Stimulated activated CD4-positive, alpha-beta T cell treated with anti-CD3 and anti-CD28 coated beads, Interleukin-2, amount 100 ng/mL, for 24 hours (primary cell): ENCODE measurements at places on chromosomes 12 and 14.

DNA sequence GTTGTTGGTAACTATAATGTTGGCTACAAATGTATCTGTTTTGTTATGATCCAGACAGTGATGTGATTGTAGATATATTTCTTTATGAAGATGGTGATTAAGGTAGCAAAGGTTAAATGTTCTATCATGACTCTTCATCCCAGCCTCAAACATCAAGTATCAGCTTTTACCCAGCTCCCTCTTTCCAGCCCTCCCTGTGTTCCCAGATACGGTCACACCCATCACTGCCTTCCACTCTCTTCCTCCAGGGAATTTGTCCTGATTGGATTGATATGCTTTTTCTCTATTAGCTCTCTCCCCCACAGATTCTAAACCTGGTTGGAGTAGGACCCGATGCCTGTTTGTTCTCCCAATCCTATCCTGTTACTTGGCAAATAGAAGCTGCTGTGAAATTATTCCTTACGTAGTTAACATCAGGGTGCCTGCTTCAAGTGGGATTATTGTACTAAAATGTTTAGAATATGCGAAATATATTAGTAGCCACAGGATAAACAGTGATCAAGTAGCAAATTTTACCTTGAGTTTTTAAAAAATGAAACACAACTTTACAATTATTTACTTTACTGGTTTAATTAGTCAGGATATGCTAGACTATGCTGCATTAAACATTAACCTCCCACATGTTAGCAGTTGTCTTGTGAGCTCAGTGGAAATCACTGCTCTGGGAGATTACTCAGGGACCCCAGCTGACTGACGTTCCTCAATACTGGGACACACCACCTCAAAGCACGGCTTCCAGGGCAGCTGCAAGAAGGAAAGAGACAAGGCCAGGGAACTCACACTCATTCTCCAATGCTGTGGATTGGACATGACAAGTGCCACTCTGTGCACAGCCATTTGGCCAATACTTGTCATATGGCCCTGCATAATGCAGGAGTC is 165.3 kb downstream of the ALX1 start:
- no peak for DNase-seq

DNA sequence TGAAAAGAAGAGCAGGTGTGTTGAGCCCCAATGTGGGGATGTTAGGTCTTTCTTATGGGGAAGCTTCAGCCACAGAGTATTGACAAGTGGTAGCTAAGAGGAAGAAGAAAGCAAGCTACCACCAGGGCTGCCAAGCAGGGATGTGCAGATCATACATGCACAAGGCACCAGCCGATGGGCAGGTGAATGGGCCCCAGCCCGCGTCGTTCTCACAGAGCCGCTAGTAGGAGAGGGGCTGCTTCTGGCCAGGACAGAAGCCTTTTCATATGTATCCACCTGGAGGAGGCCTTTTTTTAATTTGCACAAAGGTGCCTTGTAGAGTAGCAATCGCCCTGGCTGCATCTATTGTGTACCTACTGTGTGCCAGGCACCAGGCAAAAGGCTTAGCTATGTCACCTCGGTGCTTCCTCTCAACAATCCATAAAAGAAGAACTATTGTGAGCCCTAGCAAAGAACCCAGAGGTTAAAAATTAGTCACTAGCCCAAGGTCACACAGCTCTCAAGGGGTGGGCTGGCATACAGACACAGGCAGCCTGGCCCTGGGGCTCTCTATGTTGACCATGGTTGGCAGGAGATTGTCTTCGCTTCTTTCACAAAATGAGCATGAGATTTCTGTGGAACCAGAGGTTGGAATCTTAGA is 8.2 kb downstream of the NUAK1 start:
- no peak for DNase-seq

- no peak for DNase-seq
Observed at GRCh38 chr12:97650242-97650641, 187.6 kb downstream of the RMST start.

DNA sequence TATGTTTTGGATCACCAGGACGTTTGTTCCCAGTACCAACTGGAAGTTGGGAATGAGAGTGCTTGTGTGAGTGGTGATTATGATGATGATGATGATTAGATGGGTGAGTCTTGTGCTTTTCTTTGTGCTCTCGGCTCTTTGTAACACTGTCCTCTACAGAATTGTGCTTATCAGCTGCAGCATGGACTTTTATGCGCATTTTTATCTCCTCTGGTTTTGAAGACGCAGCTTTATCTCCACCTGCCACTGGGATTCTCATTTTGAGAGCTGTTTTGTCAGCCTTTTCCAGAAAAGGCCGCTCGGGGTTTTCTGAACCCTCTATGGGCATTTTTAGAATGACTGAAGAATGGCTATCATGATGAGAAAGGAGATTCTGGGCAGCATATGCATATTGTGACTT is 11.5 kb upstream of the KANSL2 start:
- no peak for DNase-seq

DNA sequence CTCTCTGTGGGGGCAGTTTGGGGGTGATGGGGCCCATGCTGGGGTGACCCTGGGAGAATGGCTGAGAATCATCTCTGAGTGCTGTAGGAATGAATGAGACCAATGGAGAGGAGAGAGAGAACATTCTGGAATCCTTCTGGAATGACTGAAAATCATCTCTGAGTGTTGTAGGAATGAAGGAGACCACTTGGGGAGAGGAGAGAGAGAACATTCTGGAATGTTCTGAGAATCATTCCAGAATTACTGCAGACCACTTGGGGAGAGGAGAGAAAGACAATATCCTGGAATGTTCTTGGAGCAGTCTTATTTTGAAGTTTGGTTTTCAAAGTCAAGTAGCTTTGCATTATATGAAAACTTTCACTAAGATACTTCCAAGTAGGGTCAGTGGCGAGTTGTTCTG is 64.3 kb downstream of the ZNF664 start:
- DNase-seq: no peak

GRCh38 chr14:84493779-84494178 is 1036.2 kb upstream of the FLRT2 start:
- no peak for DNase-seq

GRCh38 chr12:73514672-73515071 is 1023.0 kb upstream of the ATXN7L3B start:
- DNase-seq: no peak

GRCh38 chr14:104745431-104745830 is 7.5 kb upstream of the SIVA1 start:
- DNase-seq: no peak

GRCh38 chr12:64993461-64993860 is 127.6 kb downstream of the WIF1 start:
- no peak for DNase-seq

- no peak for DNase-seq
Observed at GRCh38 chr14:58954901-58955861, 233.3 kb upstream of the DAAM1 start.

DNA sequence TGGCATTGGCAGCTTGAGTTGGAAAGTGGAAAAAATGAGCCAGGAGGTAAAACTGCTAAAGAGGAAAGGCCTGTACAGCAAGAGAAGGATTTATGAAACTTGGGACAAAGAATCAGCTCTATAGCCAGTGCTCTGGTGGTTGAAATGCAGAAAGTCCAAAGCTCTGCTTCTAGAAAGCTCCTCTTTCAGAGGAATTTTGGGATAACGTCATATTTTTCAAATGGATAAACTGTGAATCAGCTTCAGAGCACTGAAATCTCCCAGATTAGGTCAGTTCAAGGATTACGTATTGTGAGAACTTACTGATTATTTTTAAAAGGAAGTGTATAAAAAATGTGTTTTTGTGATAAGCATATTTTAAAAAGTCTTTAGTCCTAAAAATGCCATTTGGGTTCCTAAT is 203.1 kb upstream of the CNOT2 start:
- no peak for DNase-seq

DNA sequence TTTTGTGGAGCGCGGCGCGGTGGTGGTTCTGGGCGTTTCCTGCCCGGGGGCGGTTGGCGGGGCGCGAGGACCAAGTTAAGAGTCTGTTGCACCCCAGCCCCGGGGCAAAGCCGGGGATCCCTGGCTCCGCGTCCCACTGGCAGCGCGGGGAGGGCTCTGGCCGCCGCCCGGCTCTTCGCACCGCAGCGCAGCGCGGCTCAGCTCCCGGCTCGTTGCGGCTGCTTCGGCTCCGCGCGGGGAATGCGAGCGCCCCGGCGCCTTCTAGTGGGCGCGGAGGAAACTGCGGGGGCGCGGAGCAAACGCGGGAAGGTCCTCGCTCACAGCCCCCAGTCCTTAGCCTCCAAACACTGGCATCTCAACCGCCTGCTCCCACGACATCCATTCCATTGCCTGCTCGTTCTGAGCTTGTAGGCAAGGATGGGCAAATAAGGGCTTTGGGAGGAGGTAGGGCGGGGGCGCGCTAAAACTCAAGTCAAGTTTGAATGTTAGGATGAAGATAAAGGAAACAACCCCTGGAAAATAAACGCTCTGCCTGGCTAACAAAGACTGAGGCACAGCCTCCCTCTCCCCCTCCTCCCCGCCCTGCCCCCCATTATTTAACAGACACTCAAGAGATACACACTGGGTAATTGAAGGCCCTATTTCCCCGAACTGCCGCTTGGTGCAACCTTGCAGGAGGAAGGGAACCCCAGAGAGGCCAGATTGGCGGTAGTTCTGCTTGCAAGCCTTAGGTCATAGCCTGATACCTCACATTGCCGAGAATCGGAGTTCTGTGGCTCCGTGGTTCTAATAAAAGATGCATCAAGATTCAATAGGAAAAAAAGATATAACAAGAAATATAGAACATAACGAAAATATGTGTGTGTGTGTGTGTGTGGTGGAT is at the start of gene B4GALNT1:
TSS of gene B4GALNT1 (minus strand) at position 244 of the 883 bp plus-strand sequence. CDS start 1,069 bp downstream, outside the sequence.
- DNase-seq: peak; percentile 79

- DNase-seq: no peak
Observed at GRCh38 chr12:100193085-100193484, 7.5 kb upstream of the ACTR6 start.

GRCh38 chr12:92561543-92561899 is 141.3 kb upstream of the PLEKHG7 start:
- no peak for DNase-seq
